ENCODE measurements at places on chromosomes 16 and 17.

DNA sequence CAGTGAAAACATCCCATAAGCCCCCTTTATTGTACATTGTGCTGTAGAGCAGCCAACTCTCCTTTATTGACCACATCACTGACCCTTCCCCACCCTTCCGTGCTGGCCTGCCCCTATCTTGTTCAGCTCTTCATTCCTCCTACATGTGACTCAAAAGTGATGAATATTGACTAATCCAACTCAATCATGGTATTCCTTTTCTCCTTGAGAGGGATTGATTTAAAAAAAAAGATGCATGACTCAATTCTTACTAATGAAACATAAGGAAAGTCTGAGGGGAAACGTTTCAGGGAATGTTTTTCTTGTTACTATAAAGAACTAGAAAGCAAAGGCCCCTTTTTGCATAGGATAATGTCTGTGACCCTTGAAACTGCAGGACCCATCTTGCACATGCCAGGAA is 125.2 kb upstream of the SOX9 start:
- DNase-seq = no peak

DNA sequence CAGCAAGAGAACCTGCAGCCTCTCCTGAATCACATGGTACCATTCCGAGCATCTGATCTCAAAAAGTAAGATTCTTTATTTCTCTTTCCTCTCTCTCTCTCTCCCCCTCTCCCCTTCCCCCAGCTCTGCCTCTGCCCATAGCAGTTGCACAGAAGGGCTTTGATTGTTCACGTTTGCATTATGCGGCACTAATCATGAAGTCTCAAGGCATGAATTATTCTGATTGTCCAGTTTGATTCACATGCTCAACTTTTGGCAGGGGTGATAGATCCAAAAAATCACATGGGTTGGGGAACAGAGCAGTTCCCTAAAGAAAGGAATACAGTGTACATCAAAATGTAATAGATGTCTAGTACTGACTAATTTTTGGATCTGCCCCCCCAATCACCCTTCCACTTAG is 380.0 kb upstream of the SOX9 start:
- DNase-seq = no peak

- DNase-seq = no peak
Observed at GRCh38 chr17:59371416-59372100, 40.1 kb downstream of the YPEL2 start.

DNA sequence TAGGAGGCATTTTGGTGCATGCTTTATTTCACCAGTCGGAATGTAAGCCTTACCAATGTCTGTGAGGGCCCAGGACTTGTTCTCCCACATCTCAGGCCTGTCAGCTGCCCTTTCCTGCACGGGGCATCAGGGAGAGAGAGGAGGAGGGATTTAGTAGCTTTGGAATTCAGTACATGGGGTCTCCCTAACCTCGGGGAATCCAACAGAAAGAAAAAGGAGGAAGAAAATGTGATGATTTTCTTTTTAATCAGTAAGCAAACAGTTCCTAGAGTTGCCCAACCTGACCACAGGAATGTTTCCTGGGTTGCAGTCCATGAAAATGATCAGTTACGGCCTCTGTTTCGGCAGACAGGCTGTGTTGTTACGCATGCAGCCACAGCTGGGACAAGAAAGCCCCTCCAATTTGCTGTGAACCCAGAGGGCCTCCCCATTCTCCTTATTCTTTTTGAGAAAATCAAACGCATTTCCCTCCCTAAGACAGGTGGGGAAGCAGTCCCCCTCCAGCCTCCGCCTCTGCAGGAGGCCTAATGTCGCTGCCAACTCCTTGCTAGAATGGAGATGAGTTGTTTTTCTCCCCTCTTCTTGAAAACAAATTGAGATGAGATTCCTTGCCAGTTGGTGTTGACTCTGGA is 53.1 kb upstream of the TANGO6 start:
- DNase-seq = no peak

- no peak for DNase-seq
Observed at GRCh38 chr17:56851008-56851407, 17.1 kb downstream of the DGKE start.

- DNase-seq = peak; percentile 45
Observed at GRCh38 chr17:66302761-66303626, 581 bp downstream of the PRKCA start.

GRCh38 chr17:18015593-18015992 is 23.4 kb downstream of the ATPAF2 start:
- no peak for DNase-seq

DNA sequence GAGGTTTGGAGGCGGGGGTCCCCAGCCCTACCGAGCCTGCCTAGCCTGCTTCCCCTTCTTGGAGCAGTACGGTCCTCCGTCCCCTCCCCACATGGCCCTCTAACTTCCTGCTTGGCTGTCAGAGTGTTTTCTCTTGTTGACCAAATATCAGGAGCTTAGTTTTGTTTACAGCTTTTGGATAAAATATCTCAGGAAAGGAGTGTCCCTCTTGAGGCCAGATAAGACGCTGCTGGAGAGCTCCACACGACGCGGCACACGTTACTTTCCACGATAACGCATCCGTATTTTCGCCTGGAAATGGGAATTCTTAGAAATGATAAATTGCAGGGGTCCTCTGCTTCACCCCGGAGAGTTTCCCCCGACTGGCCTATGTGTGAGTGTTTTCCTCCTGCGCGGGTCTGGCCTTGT is 182.9 kb downstream of the MAF start:
- no peak for DNase-seq

- no peak for DNase-seq
Observed at GRCh38 chr16:70476272-70477020, 22.1 kb downstream of the FCSK start.

DNA sequence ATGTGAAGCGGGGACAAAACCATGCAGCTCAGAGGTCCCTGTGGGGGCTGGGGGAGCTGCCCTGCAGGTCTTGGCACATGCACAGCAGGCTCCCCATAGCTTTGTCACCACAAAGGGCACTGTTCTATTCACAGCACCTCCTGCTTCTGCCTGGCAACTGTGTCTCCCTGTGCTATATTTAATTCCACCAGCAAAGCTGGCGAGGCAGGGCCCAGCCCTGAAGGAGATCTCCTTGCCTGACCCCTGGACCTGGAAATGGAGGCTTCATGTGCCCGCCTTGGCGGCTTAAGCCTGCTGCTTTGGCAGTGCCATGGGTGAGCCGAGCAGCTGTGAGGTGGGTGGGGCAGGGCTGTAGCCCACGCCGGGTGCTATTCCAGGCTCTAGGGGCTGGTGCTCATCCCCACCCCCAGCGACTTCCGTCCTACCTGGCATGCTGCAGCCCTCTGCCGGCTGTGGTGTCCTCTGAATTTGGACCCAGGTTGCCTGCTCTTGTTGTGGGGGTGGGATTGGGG is 6.8 kb downstream of the LDHD start:
- no peak for DNase-seq

GRCh38 chr17:82913304-82914043 is 73.7 kb upstream of the ZNF750 start:
- DNase-seq = no peak

- no peak for DNase-seq
Observed at GRCh38 chr16:48499923-48500381, 110.0 kb downstream of the N4BP1 start.

DNA sequence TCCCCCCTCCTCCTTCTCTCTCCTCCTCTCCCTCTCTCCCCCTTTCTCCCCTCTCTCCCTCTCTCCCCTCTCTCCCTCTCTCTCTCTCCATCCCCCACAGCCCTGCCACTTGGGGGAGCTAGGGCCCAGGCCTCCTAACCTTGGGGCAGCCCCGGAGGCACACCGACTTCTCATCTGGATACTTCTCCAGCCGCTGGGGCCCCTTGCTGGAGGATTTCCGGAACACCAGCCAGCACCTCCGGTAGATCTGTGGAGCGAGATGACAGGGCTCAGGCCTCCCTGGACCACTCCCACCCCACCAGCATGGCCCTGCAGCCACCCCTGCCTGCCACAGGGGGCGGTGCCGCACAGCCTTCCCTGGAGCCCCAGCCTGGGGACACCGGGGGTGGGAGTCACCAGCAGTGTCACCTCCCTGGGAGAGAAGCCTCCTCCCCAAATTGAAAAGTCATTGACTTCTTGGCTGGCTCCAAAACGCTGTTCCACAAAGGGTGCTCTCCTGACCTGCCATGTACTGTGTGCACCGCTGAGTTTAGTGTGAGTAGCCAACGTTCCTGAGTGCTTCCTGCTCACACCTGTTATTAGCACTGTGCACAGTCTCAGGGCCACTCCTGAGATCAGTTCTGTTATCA is 10.5 kb downstream of the DOK4 start:
- DNase-seq = peak; percentile 54

DNA sequence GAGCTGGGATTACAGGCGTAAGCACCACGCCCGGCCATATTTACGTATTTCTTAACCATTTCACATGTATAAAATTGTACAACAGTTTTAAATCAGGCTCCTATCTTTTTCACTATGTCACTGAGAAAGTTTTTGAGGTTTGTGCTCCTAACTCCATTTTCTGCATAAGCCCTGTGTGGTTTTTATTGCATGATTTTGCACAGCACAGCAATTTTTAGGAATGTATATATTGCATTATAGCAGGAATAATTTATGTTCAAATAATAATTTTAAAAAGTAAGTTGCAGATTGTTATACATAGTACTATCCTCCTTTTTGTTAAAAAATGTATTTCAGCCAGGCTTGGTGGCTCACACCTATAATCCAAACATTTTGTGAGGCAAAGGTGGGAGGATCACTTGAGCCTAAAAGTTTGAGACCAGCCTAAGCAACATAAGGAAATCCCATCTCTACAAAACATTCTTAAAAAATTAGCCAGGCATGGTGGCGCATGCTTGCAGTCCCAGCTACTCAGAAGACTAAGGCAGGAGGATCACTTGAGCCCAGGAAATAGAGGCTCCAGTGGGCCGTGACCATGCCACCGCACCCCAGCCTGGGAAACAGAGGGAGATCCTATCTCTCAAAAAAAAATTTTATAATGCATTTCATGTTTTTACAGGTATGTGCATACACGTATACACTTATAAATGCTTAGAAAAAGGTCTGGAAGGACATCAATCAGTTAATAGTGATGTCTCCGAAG is 26.0 kb downstream of the SMG6 start:
- no peak for DNase-seq

- no peak for DNase-seq
Observed at GRCh38 chr16:49181791-49182518, 99.7 kb downstream of the CBLN1 start.

DNA sequence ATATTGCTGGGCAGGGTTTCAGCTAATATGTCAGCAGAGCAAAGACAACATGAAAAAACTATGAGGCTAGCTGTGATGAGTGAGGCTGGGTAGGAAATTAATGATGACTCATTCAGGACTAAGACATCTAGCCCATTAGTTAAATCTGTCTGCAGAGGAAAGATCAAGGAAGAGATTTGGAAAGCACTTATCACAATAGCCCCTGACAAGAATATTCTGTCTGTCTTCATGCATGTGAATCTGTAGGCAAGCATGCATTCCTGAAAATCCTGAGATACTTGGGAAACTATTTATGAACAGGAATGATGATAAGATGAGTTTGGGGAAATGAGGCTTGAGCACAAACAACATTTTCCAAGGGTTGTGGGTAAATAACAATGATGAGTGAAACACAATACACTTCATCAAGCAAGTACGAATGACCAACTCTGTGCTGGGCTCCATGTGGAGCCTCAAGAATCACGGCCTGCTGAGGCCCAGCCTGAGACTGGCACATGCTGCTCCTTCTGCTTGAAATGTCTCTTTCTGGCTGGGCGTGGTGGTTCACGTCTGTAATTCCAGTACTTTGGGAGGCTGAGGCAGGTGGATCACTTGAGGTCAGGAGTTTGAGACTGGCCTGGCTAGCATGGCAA is 96.5 kb upstream of the ASIC2 start:
- DNase-seq = no peak

GRCh38 chr16:57036315-57036714 is 47.0 kb downstream of the NLRC5 start:
- no peak for DNase-seq

DNA sequence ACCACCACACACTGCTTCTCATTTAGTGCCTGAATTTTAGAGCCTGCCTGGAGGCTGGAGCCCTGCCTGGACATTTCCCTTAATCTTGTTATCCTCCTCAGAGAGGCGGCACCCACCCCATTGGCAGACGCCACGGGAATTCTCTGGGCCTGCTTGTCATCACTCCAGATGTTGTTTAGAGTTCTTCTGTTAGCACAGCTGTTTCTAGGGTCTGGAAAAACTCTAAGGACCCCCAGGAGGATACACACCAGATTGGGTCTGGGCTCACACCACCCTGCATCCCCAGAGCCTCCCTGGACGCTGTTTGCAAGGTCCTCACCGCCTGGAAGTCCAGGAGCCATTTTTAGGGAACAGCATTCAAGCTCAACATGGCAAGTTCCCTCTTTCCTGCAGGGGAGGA is 565 bp upstream of the XAF1 start:
- DNase-seq = no peak

- DNase-seq = no peak
Observed at GRCh38 chr16:22317625-22318024, 20.4 kb downstream of the POLR3E start.

DNA sequence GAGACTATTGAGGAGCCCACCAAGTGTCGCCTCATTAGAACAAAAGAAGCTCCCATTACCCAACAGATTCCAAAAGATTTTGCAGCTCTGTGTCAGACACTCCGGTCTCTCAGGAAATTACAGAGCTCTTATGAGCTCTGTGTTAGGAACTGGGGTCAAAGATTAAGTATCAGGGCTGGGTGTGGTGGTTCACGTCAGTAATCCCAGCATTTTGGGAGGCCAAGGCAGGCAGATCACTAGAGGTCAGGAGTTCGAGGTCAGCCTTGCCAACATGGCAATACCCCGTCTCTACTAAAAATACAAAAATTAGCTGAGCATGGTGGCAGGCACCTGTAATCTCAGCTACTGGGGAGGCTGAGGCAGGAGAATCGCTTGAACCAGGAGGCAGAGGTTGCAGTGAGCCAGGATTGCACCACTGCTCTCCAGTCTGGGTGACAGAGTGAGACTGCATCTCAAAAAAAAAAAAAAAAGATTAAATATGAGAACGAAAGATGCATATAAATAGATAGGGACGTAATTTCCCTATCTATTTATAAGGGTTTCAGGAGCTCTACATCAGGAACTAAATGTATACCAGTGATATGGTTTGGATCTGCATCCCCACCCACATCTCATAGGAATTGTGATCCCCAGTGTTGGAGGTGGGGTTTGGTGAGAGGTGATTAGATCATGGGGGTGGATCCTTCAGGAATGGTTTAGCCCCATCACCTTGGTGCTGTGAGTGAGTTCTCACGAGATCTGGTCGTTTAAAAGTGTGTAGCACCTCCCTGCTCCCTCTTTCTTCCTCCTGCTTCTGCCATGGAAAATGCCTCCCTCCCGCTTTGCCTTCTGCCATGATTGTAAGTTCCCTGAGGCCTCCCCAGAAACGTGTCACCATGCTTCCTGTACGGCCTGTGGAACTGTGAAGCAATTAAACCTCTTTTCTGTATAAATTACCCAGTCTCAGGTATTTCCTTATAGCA is 111.4 kb downstream of the PRKCA start:
- DNase-seq = no peak

Data from T-helper 22 cell (primary cell).